Erythroblast (primary cell): ENCODE measurements at places on chromosomes 4 and X.

GRCh38 chrX:104482757-104483156 is 83.2 kb upstream of the IL1RAPL2 start:
- DNase-seq: no peak

DNA sequence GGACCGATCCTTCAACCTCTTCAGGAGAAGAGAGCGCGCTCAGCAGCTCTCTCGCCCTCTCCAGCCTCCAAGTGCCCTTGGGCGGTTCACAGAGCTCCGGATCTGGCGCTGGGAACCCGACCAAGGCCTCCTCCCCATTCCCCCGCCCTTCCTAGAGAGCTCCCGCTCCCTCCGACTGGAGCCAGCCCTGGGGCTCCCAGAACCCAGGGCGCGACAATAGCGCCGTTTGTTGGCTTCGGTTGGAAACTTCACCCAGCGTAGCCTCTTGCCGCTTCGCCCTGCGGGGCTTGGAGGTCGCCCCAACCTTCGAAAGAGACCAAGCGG is 3.1 kb upstream of the SOX3 start:
- DNase-seq: no peak

- DNase-seq: peak; percentile 78
Measured at GRCh38 chr4:139556071-139556723, at the start of gene SETD7. Gene SETD7, minus strand, starts transcription at chr4:139556219. Its CDS starts 82 bp downstream, at chr4:139556137.

DNA sequence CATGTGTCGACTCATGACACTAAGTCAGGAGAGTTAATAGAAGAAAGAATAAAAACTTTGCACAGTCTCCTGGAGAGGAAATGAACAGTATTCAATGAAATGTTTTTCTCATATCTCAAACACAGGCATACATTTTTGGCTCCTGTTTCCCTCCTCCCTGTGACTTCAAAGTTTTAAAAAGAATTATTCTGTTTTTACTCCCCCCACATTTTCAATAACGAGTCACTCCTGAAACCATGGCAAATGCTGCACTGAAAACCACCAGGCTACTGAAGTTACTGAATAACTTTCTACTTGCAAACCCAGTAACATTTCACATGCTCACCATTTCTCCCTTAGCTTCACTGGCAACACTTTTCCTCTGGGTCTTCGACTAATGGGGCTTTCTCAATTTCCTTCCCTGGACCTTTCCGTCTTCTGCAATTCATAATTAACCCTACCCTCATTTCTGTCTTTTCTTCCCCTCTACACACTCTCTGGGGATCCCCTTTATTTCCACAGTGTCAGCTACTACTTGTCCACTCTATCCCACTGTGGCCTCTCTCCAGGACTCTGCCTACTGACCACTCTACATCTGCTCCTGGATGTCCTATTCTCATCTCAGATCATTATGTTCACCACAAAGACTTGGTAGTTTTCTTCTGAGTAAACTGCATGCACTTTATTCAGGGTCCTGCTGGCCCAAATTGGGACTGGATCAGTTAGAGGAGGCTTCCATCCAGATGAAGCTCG is 225.8 kb upstream of the ETNPPL start:
- no peak for DNase-seq

DNA sequence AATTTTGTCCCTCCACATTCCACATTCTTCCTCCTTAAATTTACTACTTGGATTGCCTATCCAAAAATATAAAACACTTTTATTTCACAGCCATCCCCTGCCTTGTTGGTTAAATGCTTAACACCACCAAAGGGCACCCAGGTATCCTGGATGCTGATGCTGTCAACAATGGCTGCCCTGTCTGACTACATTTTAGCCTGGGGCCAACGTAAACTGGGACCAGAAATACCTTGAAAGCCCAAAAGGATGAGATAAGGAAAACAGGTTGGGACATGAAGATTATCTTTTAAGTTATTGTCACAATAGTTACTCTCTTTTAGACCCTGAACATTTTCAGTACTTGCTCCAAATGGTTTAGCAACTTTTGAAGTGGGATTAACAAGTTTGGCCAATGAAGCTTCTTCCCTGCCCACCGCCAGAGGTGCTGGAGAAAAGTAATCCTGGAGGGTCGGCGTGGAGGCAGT is 775 bp upstream of the YIPF6 start:
- DNase-seq: peak; percentile 65

DNA sequence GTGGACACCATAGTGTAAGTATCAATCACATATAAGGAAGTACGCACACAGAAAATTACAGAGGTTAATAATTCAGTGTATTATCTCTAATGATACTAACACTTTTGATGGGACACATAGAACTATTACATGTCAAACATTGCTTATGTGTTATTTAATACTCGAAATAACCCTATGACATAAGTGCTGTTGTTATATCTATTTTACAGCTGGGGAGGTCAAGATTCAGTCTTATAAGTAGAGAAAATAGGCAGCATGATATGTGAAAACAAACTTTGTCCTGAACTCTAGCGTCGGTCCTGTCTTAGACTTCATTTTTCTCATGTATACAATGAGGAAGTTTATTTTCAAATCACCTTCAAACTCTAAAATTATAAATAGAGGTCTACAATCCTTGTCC is 23.2 kb downstream of the ENPEP start:
- no peak for DNase-seq

GRCh38 chrX:78019586-78020483 is 50.4 kb upstream of the PGAM4 start:
- peak; percentile 15 for DNase-seq

- DNase-seq: no peak
Measured at GRCh38 chrX:15107367-15107988, 162.4 kb downstream of the ASB9 start.

GRCh38 chr4:101187841-101188240 is 159.5 kb downstream of the PPP3CA start:
- peak; percentile 5 for DNase-seq

- DNase-seq: no peak
Measured at GRCh38 chr4:23976423-23976822, 86.6 kb upstream of the PPARGC1A start.

DNA sequence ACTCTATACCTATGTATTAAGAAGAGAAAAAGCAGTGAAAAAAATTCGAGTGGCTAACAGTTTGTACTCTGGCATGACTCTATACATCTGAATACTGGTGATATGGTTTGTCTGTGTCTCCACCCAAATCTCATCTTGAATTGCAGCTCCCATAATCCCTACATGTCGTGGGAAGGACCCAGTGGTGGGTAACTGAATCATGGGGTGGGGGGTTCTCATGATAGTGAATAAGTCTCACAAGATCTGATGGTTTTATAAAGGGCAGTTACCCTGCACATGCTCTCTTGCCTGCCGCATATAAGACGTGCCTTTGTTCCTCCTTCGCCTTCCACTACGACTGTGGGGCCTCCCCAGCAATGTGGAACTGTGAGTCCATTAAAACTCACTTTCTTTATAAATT is 70.4 kb downstream of the LRBA start:
- peak; percentile 62 for DNase-seq

GRCh38 chr4:4787421-4787820 is 72.0 kb upstream of the MSX1 start:
- no peak for DNase-seq

DNA sequence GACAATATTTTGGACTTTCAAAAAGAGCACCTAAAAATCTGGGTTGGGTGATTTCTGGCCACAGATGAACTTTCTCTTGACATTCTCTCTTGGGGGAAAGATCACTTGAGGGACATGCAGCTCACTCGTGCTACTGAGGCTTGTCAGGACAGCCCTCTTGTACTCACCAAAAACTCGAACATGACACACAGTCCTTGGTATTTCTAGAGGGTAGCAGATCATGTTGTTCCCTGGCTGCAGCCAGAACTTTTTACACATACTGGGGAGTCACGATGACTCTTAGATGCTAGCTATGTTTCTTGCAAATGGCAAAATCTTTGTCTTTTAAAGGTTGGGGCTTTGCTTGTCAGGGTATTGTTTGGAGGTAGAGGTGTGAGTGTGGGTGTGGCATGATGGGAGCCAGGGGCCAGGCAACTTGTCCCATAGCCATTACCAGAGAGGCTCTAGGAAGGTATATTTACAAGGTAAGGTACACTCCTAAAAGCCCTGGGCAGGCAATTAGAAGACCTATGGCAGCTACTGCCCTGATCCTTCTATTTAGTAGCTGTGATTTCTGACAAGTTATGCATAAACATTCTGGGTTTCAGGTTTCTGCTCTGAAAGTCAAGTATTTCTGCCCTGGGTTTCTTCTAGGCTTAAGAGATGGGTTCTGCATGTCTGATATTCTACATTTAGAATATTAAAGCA is 241.7 kb upstream of the TLL1 start:
- no peak for DNase-seq

- DNase-seq: peak; percentile 55
Measured at GRCh38 chr4:9893329-9894108, 112.1 kb downstream of the DRD5 start.

- DNase-seq: no peak
Measured at GRCh38 chrX:73366696-73367095, 80.2 kb upstream of the CDX4 start.

DNA sequence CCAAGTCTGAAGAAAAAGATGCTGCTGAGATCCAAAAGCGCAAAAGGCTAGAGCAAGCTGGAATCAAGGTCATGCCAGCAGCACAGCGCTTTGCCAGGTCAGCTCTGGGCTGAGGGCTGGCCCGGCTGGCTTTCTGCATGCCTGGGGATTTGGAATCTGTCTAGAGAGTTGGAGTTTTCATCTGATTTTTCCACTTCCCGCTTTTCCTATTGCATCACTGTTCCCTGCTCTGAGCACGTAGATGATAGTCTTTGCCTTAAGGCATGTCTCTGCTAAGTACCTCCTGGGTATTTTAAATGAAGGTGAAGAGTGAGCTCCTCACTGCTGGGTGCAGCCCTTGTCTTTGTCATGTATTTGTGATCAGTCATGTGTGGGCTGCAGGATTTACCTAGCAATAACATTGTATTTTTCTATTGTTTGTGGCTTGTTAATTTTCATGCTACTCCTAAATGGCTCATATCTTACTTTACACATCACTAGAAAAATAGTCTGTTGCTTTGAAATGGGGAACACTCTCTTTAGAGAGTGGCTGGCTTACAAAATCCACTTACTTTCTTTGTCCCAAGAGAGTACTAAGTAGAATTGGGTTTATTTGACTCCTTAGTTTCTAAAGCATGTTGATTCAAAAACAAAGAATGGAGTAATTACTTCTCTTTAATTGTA is 82.8 kb downstream of the LIMCH1 start:
- no peak for DNase-seq

GRCh38 chrX:150165776-150166610 is 197.1 kb upstream of the MAMLD1 start:
- DNase-seq: no peak

GRCh38 chr4:178056996-178057395 is 614.8 kb upstream of the AGA start:
- no peak for DNase-seq

- DNase-seq: no peak
Measured at GRCh38 chr4:87461281-87461700, 38.9 kb downstream of the NUDT9 start.

DNA sequence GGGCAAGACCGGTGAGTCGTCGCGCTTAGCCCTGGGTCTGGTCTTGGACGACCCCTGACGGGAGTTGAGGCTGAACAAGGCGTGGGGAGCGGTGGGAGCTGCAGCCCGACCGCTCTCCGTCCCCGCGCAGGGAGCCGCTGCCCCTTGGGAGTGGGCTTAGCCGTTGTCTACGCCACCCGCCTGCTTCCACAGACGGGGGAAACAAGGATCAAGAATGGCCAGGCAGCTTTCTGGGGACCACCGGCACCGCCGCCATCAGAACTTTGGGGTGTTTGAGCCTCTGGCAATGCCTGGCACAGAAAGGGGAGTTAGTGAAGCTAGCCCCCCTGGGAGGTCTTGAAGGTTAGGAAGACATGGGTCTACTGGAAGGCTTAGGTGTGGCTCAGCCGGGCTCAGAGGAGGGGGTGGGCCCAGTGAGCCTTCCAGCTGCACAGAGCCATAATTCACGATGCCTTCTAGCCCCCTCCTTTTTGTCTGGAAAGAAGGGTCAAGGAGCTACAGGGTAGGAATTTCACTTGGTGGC is 583 bp downstream of the RASL11B start:
- no peak for DNase-seq

GRCh38 chr4:151908201-151908600 is 147.4 kb upstream of the GATB start:
- DNase-seq: no peak

GRCh38 chrX:78708262-78708661 is 39.3 kb upstream of the LPAR4 start:
- peak; percentile 0 for DNase-seq

DNA sequence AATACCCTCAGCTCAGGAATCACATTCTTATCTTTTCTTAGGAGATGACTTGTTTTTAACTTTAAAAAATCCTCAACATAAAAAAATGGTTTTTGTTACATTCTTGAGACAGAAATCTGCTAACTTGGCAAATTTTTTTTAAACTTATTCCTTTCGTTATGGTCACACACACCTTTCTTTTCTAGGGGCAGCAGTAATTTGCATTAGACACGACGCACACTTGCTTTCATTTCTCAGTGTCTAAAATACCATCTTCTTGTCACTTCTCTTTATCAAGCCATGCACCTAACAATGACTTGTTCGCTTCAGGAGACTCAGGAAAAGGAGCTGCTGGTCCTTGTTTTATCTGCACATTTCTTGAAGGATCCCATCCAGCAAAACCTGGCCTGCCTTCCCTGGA is 112.6 kb upstream of the TBL1X start:
- DNase-seq: no peak

- peak; percentile 49 for DNase-seq
Measured at GRCh38 chr4:163495900-163496299, 1.4 kb downstream of the TMA16 start.

DNA sequence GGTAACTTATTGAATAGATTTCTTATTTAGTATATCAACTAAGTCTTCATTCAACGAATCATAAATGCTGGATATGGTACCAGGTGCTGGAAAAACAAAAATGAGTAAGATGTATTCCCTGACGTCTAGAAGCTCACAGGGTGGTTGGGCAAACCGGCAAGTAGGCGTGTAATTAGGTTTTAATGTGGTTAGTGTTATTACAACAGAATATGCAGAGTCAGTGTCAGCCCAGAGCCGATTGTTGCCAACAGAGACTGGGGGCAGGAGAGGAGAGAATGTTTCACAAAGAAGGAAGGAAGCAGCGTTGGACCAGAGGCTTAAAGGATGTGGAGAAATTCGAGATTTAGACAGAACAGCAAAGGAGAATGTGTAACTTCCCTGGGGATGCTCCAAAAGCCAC is 111.7 kb downstream of the TENM3 start:
- DNase-seq: no peak

GRCh38 chrX:110056419-110056818 is 53.5 kb downstream of the TMEM164 start:
- DNase-seq: no peak
